ENCODE measurements at places on chromosomes 3 and 15.

DNA sequence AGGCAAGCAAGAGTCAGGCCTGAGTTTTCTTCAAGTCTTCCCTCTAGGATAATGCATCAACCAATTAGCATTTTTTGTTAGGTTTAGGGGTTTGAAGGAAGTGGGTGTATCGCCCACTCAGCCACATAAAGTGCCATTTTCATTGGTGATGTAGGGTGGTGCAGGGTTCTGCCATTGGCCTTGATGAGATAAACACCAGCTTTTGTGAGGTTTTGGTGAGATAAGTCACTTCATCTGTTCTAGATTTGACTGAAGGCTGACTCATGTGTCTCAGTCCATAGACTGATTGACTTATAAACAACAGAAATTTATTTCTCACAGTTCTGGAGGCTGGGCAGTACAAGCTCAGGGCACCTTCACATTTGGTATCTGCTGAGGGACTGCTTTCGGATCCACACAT lies 84.5 kb upstream of the C3orf80 start:
- DNase-seq: no peak

DNA sequence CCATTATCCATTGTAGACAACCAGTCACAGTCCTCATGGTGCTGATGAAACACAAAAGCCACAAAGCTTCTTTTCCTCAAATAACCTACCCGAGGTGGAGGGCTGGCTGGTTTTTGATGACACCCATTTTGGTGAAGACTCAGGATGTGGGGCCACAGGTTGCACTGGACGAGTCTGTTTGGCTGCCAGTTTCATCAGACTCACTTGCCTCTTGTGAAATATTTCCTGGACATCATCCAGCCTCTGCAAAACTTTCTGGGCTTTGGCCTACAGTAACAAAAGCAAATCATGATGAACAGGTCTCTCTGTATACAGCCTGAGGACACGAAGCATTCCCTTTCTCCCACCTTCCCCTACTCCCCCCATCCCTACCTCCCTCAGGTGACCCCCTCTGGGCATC lies 42.2 kb downstream of the B3GNT5 start:
- DNase-seq: no peak

GRCh38 chr3:176937541-176937940 lies 259.7 kb downstream of the TBL1XR1 start:
- no peak for DNase-seq

DNA sequence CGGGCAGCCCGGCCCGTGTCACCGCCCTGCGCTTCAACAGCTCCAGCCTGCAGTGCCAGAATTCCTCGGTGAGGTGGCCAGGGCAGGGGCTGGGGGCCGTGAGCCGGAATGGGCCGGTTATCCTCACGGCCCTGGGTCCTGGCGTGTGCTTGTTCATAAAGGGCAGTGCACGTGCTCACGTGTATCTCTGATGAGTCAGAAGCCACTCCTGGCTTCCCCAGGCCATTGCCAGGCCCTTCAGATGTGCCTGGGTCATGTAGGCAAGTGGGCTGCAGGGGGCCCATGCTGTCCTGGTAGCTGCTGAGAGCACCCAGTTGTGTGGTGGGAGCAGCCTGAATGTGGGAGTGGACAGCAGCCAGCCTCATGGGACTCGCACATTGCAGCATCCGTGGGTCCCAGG lies 29.2 kb downstream of the PLXNA1 start:
- DNase-seq: no peak

DNA sequence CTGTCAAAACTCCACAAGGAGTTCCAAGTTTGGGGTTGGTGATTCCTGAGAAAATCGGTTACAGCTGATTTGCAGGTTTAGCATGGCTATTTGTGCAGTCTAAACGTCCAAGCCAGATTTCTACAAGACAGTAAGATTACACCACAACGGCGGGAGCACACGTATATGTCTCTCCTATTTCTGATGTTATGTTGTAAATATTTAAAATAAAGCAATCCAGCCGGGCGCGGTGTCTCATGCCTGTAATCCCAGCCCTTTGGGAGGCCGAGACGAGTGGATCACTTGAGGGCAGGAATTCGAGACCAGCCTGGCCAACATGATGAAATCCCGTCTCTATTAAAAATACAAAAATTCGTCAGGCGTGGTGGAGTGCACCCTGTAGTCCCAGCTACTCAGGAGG lies 106.8 kb upstream of the IGF1R start:
- DNase-seq: no peak

- no peak for DNase-seq
Measured at GRCh38 chr3:17755836-17756235, 13.4 kb upstream of the TBC1D5 start.

DNA sequence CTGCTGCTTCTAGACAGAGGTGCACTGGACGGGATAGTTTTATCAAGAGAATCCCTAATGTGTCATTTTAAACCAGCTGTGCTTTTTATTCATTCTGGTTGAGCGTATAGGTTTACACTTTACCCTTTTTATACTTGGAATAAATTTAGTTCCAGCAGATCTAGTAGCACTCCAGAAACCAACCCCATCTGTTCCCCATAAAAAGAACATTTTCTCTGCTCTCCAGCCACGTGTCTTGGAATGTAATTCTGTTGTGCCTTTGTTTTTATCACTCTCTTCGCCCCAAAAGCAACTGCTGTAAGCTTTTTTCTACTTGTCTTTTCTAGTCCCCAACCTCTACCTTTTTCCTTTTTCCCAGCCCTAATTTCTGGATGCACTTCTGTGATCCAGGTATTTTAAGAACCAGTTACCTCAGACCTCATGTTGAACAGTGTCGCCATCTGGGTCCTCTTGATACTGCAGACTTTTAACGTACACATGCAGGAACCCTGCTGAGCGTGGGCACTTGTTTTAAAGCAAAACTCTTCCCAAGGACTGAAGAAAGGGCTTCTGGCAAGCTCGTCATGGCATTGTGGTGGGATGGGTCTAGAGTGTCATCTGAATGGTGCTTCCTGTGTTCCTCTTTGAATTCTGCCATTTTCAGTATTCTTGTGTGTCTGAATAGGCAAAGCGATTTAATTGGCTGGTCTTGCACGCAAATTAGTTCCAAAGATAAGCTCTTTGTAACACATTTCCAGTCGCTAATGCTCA lies 5.7 kb upstream of the EXOG start:
- no peak for DNase-seq

- DNase-seq: no peak
Measured at GRCh38 chr15:90015294-90015693, 14.2 kb downstream of the ZNF710 start.

DNA sequence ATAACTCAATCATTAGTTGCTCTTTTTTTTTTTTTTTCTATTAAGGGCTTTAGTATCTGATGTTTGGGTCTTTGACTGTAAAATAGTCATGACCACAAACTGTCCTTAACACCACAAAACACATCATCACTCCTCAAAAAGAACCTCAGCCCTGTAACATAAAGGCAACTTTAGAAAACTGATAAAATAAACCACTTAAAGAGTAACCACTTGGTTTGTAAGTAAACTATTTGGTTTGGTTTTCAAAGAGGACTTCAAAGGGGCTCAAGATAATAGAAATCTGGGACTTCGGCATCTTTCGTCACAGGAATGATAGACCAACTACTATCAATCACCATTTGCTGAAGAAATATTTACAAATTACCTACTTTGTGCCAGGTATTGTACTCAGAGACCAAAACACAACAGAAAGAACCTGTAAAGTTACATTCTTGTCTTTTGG lies 167.8 kb downstream of the FOXP1 start:
- DNase-seq: no peak

- DNase-seq: no peak
Measured at GRCh38 chr15:39131609-39132008, 449.3 kb upstream of the THBS1 start.

DNA sequence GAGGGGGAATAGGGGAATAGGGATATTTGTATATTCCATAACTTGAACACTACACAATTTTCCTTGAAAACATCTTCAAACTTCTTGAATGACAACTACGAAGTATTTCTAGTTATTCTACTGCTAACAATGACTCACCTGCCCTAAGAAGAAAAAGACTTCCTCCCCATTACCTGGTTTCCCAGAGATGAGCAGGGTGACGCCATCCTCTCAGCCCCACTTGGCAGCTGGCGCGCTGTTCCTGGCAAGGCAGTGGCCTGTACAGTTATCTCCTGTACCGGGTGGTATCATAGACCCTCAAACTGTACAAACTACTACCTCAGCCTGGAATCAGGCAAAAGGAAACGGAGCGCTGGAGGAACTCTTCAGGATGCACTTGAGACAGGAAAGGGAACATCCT lies 10.4 kb downstream of the WDR82 start:
- DNase-seq: no peak

- DNase-seq: no peak
Measured at GRCh38 chr15:43547539-43547938, 30.1 kb downstream of the MAP1A start.

DNA sequence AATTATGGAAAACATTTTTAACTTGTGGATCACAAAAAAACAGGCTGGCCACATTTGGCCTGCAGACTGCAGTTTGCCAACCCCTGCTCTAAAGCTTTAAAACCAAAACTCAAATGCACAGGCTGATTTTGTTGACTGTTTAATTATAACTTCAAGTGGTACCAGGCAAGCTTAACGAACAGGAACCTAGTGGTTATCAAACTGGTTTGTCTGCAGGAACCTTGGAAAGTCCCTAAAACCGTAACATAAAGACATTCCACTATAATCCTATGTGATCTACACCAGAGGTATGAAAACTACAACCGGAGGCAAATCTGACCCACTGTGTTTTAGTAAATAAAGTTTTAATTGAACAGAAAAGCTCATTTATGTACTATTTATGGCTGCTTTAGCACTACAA lies 52.4 kb downstream of the TBL1XR1 start:
- DNase-seq: no peak

DNA sequence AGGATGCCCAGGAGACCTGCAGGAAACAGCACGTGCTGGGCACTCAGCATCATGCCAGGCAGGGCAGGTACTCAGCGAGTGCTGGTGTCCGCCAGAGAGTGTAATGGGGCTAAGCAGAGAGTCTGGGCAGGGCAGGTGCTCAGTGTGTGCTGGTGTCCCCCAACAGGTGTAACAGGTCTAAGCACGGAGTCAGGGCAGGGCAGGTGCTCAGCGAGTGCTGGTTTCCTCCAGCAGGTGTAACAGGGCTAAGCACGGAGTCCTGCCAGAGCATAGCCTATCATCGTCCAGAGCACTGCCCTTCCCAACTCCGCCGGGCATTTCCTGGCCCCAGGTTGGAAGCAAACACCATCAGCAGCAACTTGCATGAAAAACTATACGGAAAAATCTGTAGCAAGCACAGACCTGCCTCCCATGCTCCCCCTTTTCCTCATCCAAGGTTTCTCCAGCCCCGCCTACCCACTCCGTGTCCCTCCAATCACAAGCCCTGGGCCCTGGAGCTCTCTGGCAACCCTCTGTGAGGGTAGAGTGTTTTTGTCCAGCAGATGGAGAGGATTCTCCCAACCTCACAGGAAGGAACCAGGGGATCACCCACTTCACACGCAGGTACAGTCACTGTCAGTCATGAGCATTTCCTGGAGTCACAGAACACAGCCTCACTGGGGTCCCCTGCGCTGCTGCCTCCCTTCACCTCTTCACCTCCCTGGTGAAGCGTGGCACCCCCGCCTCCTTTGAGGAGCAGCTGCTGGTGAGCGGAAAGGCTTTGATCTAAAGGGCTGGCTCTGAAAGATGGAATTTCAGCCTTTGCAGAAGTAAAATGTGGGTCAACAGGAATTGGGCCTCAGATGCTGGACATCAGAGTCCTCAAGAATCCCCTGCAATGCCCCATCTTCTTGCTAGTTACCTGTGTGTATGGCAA lies 302.5 kb downstream of the OCA2 start:
- no peak for DNase-seq

- no peak for DNase-seq
Measured at GRCh38 chr15:69086427-69087204, 72.1 kb downstream of the NOX5 start.

DNA sequence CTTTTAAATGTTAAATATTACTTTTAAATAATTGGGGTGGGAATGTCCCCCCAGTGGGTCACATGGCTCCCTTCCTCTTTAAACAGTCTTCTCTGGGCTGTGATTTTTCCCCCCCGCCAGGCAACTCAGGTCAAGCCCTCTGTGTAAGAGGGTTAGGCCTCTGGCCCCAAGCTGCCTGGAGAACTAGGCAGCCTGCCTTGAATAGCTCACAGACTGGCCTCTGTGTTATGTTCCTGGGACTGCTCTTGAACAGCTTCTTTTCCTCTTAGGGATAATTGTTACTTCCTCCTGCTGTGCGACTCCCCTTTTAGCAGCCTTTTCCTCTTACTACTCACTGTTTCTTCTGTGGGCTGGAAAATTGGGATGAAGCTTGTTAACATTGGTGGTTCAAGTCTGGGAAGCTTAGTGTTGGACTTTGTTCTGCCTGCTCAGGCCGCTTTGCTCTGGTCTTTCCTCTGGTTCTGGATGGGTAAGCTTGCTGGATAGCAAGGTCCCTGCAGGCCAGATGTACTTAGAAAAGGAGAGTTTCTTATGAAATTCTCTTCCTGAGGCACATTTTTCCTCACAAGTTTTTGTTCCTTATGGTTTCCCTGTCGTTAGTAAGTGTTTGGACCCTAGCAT lies 2.2 kb downstream of the TEX264 start:
- DNase-seq: no peak

DNA sequence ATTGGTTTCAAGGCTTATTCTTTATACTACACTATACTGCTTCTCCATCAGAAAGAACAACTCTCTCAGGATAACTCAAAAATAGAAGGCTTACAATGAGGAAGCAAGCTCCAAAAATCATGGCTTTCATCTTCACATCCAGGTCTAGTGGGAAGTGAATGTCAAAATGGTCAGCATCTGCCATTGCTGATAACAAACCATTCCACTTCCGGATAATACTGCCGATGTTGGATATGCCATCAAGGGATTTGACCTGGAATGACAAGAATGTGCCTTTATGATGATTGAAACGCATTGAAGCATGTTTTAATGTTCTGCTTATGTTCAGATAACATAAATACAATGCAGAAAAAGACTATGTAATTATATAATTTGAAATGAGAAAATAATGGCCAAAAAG lies 34.0 kb upstream of the PLOD2 start:
- no peak for DNase-seq

- no peak for DNase-seq
Measured at GRCh38 chr3:139225548-139225947, 118.3 kb upstream of the MRPS22 start.

- DNase-seq: no peak
Measured at GRCh38 chr3:4758957-4759656, 220.1 kb upstream of the BHLHE40 start.

GRCh38 chr3:125110016-125110875 lies 54.4 kb upstream of the HEG1 start:
- DNase-seq: no peak
